Hematopoietic multipotent progenitor cell treated with erythropoietin and hydrocortisone succinate and interleukin-3 and kit ligand, for 17 days (in vitro differentiated cells): ENCODE measurements at places on chromosomes 3 and 15.

- no peak for DNase-seq
Observed at GRCh38 chr3:61354604-61355003, 103.4 kb upstream of the FHIT start.

DNA sequence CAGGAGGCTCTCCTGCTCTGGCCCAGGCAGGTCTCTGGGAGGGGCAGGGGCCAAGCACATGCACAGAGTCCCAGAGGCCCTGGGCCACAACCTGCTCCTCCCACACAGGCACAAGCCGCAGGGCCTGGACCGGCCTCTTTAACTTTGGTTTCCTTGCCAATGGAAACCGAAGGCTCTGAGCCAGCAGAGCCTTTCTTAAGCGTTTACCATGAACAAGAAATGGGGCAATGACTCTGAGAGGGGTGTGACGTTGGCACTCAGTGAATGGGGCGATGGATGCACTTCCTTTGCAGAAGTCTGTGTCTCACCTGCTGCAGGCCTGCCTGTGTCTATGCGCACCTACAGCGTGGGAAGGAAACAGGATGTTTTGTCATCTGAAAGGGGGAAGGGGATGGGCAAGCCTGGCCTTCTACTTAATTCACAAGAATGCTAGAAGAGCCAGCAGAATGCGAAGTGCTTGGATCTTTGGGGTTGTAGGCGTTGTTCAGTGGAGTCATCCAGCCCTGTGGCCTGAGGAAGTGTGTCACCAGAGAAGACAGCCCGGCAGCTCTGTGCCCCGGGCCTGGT is 41.8 kb downstream of the IFT122 start:
- no peak for DNase-seq

GRCh38 chr15:70127288-70127746 is 29.6 kb upstream of the TLE3 start:
- no peak for DNase-seq

GRCh38 chr3:40658305-40658704 is 133.5 kb downstream of the ZNF621 start:
- DNase-seq = no peak

GRCh38 chr3:20561166-20561565 is 375.2 kb upstream of the SGO1 start:
- DNase-seq = no peak

DNA sequence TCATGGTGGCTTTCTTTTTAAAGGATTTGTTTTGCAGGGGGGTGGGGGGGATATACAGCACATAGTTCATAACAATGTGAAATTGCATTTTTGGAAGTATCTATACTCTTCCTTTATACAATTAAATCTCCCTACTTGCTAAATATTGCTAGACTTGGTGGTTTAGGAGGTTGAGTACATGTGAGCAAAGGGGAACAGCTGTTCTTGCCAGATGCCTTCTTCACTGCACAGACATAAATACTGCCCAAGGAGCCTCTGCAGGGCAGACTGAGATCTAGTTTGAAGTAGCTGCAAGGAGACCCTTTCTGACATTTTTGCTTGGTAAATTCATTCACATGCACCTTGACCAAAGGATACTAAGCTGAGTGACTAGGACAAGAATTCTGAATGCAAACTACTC is 228.6 kb upstream of the IL12A start:
- DNase-seq = no peak
